ENCODE measurements at places on chromosomes 1 and 21.

GRCh38 chr1:241614144-241614543, 26.0 kb downstream of the CHML start:
- DNase-seq = no peak

GRCh38 chr1:81366173-81366572, 434.6 kb upstream of the ADGRL2 start:
- no peak for DNase-seq

GRCh38 chr1:207035877-207036551, 3.5 kb upstream of the C1orf116 start:
- no peak for DNase-seq

DNA sequence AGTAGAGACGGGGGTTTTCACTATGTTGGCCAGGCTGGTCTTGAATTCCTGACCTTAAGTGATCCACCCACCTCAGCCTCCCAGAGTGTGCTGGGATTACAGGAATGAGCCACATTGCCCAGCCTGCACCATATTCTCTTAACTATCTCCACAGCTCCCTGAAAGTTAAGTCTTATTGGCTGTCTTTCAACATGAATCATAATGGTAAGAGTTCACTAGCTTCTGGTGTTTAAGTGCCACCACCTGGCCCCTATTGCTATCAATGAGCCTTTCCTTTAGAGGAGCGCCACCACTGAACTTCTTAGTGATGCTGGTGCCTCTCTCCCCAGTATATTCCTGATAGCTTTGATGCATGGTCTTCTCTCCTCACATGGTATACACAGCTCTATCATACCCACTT, 15.7 kb downstream of the ZFYVE9 start:
- no peak for DNase-seq

DNA sequence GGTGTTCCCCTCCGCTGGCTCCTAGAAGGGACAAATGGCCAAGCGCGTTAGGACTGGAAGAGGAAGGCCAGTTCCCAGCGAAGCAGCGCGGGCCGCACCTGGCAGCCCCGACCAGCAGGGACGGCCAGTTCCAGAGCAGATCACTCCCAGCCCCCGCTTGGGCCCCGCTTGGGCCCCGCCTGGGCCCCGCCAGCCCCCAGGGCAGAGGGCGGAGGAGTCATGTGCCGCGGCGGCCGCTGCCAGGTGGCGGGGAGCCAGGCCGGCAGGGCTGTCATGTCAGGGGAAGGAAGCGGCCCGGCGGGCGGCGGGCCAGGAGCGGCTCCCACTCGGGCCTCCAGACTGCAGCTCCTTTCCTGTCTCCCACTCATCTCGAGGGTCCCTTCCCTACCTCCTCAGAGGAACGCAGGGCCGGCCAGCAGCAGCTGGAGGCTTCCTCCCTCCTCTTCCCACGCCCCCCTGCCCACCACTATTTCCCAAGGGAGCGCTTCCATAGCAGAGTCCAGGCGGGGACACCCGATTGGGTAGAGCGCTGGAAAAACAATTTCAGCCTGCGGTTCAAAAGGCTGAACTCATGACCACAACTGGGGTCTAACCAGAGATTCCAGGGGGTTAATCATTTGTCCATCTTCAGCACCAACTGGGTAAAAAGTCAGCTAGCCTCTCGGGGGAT, 16.5 kb downstream of the ZNF697 start:
- no peak for DNase-seq

DNA sequence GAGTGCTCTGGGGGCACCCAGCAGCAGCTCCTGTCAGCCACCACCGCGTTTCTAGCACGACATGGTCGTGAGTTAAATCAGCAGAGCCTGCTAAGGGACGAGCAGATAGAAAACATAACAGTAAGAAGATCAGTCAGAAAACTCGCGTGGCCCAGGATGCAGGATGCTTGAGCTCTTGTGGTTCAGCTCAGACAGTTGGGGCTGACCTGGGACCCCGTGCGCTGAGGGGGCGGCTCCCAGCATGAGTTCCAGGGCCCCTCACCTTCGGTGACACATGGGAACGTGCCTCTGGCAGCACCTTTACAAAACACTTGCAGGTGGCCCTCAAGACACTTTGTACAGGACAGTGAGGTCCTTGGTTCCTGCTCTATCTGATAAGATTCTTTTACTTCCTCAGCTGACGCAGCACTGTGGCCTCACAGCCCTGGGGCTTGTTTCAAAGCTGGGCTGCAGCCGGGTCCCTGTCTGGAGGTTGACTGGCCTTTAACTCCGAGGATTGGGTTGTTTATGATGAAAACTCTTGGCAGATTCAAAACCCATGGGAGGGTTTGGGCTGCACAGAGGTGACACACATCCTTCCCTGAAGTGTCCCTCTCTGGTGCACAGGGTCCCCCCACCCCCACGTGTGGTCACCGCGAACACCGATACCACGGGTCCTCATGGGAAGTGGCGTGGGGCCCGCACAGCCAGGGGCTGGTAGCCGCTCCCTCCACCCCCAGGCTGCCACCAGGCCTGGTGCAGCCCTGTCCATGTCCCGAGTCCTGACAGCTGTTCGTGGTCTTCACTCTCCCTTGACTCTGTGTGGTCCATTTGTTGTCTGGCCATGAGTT, 65.3 kb upstream of the COL6A1 start:
- no peak for DNase-seq

- DNase-seq = no peak
Observed at GRCh38 chr1:12188115-12188514, 21.3 kb downstream of the TNFRSF1B start.

DNA sequence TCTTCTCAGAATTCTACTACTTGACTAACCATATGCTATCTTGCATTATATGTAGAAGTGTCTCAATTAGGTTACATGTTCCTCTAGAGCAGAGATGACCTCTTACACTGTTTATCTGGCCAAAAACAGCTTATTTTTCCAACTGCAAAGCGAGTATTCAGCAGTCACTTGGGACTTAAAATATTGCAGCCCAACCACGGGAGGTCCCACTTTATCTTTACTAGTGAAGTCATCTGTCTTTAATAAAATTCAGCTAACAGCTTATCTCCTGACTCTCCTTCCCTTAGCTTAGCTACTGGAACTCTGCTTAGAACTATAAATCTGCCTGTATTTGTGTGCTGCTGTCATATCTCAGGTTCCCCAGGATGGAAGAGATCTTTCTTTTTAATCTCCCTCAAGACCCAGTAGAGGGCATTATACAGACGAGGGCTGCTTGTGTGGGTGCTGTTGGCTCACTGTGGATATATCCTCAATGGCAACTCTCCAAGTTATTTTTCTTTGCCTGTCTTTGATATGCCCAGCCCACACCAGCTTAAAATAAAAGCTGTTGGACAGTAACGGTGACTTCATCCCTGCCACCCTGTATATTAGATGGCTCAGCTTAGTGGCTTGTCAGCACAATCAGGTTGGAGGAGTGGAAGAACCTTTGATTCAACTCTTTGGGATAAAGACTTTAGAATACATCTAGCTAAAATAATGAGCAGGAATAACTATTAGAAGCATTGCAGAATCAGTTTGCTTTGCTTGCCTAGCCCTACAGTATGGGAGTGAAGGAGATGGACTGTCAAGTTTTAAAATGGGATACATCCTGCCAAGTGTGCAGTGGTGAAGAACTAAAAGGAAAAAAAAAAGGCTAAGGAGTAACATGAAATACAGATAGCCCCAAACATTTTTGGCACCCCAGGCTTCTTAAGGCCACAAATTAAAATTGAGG, 9.6 kb downstream of the ENSA start:
- DNase-seq = peak; percentile 20

GRCh38 chr21:38268864-38269575, 12.2 kb downstream of the KCNJ15 start:
- no peak for DNase-seq

DNA sequence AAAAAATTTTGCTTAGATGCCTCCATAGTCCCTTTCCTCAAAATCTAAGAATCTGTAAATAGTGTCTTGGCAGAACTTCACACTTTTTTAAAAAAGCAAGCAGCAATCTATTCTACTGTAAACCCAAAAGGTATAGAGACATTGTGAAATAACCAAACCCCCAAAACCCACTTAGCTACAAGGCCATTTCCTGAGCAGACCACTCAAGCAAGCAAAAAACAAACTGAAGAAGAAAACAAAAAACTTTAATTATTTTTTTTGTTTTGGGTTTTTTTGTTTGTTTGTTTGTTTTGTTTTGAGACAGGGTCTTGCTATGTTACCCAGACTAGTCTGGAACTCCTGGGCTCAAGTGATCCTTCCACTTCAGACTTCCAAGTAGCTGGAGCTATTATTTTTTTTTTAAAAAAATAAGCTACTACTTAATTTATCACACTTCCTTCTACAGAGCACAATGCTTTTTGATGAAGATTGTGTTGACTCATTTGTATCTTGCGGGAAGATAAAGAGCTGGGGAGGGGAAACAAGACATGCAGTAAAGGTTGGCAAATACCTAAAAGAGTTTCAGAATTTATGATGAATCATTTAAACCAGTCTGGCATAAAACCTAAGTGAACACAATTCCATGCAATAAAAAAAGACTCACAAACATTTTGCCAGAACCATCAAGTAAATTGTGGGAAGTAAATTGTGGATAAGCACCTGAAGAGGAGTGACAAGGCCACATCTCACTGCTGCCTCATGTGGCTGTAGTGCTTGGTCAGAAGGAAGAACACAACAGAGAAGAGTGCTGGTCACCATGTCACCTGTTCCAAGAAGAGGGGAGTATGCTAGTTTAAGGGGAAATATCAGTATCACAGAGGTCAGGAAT, 2.7 kb upstream of the PTPN22 start:
- DNase-seq = peak; percentile 21

GRCh38 chr21:44461464-44462001, 6.2 kb downstream of the LRRC3 start:
- no peak for DNase-seq

DNA sequence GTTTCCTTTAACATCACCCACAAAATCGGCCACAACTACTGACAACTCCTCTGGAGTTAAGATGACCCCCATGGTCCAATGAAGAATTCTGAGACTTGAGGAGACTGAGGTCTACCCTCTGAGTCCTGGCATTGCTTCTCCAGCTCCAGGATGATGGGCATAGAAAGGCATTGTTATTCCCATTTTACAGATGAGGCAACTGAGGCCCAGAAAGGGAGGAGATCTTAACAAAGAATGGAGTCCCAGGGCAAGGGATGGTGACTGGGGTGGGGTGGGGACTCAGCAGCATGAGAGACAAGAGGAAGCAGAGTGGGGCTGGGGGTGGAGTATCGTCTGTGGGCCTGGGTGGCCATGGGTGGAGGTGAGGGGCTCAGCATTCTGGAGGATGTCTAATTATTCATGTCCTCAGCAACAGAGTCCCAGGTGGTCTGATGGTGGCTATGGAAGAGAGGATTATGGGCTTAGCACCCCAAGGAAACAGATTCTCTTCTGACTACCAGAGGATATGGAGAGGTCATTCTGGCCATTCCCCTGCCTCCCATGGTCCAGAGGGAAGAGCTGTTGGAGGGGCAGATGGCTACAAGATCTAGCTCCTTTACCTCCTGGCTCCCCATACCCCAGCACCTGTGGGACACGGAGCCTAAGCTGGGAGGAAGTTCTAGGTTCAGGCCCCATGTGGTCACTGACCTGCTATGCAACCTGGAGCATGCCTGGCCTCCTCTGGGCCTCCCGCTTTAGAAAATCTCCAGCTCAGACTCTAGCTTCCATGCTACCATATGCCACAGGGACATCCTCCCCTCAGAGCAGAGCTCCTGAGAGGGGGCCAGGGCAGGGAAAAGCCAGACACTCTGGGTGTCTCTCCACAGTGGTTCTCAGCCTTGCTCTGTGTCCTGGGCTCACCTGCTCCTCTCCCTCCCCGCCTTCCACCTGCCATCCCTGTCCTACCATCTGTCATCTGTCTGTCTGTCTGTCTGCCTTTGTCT, 37.4 kb upstream of the DMBX1 start:
- DNase-seq = no peak

DNA sequence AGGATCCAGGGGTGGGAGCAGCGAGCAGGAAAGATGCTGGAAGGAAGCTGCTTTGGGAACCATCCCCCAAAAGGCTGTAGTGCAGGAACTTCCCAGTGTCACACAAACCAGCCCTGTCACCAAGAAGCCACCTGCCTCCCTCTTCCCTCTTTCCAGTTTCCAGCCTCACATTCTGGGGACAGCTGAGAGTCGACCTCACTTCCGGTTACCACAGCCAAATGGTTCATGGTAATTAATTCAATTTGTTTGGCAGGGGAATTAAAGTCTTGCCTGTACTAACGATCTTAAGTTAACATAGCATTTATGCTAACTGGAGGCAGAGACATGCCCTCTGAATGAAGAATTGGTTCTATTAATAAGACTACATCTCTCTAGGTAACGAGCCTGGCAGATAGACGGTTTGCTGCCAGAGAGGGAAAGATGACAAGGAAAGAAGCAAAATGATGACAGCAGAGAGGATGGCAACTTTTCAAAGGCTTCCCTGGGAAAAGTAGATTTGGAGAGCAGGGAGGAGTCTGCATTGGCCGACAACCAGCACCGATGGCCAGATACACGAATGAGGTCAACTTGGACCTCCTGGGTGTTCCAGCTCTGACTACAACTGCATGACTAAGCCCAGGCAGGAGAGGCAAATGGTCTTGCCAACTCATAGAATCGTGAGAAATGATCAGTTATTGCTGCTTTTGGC, 64.1 kb downstream of the TMCO4 start:
- DNase-seq = no peak

DNA sequence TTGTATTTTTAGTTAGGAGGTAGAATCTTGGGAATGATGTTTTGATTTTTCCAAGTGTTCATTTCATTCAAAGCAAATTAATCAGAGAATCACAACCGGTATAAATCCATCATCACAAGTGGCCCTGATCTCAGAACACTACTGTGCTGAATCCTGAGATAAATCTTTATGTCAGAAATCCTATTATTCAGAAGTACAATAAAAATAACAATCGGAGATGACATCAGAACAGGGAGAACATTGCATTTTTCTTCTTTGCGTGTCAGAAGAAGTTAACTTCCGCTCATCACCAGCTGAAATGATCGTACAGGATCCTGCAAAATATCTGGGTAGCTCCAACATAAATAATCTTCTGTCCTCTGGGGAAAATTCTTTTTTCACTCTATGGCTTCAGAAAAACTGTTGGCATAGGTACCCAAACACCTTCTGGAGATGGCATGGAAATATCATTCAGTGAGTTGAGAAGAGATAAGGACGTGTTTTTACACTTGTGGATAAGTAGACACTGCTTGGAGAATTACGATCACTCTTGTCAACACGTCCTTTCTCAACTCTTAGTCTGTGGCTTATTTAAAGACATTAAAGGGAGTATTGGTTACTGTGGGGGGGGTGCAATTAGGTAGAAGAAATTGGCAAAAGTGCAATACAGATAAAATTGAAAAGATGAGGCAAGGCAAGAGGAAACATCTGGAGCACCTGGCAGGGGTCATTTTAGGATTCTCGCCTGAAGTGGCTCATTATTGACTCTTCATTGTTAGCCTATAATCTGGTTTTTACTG, 46.9 kb upstream of the SMYD2 start:
- DNase-seq = no peak

Measured in activated CD4-positive, alpha-beta T cell treated with anti-CD3 and anti-CD28 coated beads for 4 hours (primary cell).